Globus pallidus (tissue), 1 donor: ENCODE measurements at places on chromosomes 2 and 18.

- DNase-seq, result no peak
Observed at GRCh38 chr2:155525199-155525598, 807.3 kb downstream of the NR4A2 start.

- DNase-seq, result no peak
Observed at GRCh38 chr2:207224791-207225482, 59.2 kb upstream of the KLF7 start.

GRCh38 chr2:85601771-85602475 lies 575 bp downstream of the TMEM150A start:
- peak; percentile 63 for DNase-seq

DNA sequence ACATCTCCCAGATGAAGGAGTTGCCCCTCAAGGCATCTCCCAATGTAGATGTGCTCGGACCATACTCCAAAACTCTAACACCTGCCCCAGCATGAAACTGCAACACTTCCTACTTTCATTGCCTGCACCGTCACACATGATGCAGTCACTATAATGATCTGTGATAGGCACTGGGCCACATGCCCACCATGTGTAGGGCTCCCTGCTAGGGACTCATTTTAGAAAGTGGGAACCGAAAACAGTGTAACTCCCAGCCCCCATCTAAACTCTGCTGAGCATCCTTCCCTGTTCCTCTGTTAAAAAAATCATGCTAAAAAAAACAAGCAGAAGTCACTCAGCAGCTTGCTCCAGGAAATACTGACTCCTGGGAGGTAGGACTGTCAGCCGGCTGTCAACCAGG lies 496.1 kb upstream of the RAB6C start:
- DNase-seq, result peak; percentile 58

DNA sequence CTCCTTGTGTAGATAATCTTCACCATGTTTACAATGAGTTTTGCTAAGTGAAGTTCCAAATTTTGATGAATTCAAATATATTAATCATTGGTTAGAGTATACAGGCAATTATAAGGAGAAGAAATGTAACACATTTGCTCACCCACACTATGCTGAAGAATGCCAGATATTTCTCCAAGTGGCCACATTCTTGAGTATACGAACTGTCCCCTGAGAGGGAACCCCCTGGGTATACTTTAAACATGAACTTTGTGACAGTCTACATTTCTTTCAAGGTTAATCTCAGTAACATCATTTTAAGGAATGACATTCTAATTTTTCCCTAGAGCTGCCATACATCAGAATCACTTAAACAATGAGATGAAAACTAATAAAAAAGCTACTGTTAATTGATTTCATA lies 39.8 kb upstream of the CDKL4 start:
- DNase-seq, result no peak

- no peak for DNase-seq
Observed at GRCh38 chr2:130818809-130819208, 17.9 kb upstream of the ARHGEF4 start.
